ENCODE measurements at places on chromosomes 4 and X. TPM values are rescaled to one million over a fixed set of nuclear protein-coding genes. Genes with fewer than 3 reads are reported as not detected.

GRCh38 chr4:4440333-4441061 is 53.6 kb downstream of the NSG1 start:
- DNase-seq = no peak

DNA sequence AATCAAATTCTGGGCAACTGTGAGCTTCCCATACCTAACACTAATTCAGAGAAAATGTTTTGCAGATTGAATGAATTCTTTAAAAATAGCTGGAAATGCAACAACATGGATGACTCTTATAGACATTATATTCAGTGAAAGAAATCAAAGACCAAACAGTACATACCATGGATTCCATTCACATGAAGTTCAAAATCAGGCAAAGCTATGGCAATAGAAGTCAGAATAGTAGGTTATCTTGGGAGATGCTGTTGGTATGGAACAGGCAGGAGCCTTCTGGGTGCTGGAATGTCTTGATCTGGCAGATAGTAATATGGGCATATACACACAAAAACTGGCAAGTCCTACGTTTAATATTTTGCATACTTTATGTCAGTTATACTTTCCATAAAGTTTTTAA is 25.5 kb upstream of the CBLL2 start:
- DNase-seq = no peak

DNA sequence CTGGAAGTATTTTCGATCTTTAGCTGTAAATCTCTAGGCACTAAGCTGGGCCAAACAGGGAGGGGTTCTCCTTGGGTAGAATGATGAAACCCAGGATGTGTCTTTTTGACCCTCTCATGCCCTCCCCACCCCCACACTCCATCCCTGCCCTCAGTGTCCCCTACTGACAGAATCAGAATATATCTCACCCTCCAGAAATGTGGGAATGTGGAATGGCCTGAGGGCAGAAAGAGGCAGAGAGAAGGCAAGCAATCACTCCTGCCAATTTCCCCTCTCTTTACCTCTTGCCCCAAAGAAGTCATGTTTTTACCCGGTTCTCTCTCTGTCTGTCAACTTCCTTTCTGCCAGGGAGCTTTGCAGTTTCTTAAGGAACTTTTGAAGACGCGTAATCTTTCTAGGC is 34.4 kb downstream of the RAP2C start:
- no peak for DNase-seq

GRCh38 chrX:13747836-13748235 is 13.3 kb downstream of the OFD1 start:
- DNase-seq = no peak

The NAP1L5 gene
- 1.4 TPM for total RNA-seq

DNA sequence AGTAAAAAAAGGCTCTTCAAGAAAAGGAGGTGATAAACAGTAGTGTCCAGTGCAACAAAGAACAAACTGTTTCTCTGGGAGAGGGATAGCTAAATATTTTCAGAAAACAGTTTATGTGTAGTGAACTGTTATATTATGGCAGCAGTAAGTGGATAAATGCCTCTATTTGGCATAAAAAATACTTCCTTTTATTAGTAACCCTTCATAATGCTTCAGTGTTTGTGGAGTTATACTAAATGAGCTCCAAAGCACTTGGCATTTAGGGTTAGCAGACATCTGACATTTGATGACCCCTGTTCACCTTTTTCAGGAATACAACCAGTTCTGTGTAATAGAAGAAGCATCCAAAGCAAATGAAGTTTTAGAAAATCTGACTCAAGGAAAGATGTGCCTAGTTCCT is 31.9 kb downstream of the TRAPPC11 start:
- no peak for DNase-seq

The ASB12 gene
- total RNA-seq = 30.4 TPM

DNA sequence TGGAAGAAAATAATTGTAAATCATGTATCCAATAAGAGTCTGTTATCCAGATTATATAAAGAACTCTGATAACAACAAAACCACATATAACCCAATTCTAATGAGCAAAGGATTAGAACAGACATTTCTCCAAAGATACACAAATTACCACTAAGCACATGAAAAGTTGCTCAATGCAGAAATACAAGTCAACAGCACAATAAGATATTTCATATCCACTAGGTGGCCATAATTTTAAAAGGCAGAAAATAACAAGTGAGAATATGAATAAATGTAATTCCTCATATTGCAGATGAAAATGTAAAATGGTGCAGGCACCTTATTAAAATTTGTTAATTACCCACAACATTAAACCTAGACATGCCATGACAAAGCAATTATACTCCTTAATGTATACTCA is 73.9 kb upstream of the ZCCHC13 start:
- no peak for DNase-seq

DNA sequence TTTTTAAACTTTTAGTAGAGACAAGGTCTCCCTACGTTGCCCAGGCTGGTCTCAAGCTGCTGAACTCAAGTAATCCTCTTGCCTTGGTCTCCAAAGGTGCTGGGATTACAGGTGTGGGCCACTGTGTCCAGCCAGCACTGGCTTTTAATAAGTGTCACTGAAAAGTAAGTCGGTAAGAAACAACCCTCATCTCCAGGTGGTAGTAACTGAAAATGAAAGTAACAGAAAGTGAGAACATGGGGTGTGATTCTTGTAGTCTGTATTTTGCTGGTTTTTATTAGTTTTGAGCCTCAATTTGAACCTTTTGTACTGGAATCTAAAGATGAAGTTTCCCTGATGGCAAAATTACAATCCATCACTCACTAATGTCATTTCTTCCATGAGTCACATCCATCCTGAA is 238.1 kb upstream of the AGA start:
- DNase-seq = no peak

All from gastrocnemius medialis (tissue), 4 donors.